ENCODE measurements at places on chromosomes 13 and 19.

DNA sequence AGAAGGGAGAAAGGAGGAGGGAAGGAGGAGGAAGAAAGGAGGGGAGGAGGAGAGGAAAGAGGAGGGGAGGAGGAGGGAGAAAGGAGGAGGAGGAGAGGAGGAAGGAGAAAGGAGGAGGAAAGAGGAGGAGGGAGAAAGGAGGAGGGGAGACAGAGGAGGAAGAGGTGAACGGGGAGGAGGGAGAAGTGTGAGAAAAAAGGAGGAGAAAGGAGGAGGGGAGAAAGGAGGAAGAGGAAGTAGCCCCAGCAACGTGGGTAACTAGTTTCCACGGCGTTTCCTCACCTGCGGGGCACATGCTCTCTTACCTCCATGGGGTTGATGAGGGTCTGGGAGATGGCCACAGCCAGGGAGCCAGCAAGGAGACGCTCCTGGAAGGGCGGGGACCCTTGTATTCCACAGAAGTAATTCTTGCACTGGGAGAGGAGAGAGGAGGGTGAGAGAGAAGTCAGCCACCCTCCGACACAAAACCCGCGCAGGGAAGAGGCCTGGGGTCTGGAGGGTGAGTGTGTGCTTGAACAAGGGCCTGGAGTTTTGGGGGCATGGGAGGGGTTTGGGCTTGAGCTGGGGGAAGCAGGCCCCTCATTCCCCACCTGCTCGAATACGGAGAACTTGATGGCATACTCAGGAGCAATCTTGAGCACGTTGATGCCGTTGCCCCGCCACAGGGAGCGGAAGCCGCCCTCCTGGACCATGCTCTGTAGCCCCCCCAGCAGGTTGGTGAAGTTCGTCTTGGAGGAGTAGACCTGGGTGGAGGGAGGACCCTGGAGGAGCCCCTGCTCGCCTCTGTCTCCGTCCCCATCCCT is 3.9 kb downstream of the SLC25A41 start:
- no peak for DNase-seq

- DNase-seq = peak; percentile 97
Observed at GRCh38 chr19:2462635-2463421, 6.1 kb upstream of the LMNB2 start.

DNA sequence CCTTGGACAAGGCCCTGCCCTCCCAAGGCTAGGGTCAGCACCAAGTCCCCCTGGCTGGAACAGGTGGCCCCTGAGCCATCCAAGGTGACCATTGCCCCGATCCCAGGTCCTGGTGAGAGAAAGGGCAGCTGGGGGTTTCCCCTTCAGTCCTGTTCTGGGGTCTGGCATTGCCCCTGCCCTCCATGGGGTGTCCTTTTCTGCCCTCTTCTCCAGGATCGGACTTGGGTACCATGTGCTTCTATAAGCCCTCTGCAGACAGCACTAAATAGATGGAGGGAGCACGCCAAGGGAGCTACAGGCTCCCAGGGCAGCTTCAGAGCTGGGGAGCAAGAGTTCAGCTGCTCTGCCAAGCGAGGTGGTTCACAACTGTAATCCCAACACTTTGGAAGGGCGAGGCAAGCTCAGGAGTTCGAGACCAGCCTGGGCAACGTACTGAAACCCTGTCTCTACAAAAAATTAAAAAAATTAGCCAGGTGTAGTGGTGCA is 13.5 kb upstream of the KCNN1 start:
- no peak for DNase-seq

DNA sequence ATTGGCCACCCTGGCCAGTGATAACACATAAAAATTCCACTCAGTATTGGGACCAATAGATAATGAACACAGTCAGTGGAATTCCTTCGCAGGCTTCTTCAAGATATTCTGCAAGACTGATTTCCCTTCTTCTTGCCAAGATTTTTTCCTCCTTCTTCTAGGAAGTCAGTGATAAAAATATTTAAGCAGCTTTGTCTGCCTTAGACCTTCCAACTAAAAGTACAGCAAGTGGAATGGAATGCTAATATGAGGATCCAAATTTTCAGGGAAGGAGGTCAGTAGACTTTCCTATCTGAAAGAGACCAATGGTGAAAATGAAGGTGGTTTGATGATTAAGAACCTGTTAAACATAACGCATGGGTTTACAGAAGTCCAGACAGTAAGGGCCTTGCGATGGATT is 9.6 kb downstream of the STARD13 start:
- no peak for DNase-seq

- DNase-seq = peak; percentile 17
Observed at GRCh38 chr13:108033800-108034707, 181.3 kb downstream of the LIG4 start.

- DNase-seq = no peak
Observed at GRCh38 chr13:112875627-112876026, 93.4 kb upstream of the MCF2L start.

DNA sequence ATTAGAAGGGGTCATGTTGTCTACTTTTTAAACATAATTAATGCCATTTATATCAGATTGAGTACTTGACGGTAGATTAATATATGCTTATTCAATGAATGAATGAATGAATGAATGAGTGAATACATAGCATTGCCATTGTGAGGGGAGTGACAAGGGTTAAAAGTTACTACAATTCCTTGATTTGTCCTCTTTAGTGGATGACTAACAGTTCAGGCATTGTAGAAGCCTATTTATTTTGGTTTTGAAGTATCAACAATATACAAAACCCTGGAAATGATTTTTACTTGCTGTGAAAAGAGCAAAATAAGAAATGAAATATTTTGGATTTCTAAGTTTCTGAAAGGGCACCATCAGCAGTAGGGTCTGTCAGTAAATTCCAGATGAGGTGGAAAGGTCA is 122.7 kb downstream of the CYSLTR2 start:
- no peak for DNase-seq

GRCh38 chr13:47661076-47661475 is 340.0 kb downstream of the SUCLA2 start:
- DNase-seq = no peak

DNA sequence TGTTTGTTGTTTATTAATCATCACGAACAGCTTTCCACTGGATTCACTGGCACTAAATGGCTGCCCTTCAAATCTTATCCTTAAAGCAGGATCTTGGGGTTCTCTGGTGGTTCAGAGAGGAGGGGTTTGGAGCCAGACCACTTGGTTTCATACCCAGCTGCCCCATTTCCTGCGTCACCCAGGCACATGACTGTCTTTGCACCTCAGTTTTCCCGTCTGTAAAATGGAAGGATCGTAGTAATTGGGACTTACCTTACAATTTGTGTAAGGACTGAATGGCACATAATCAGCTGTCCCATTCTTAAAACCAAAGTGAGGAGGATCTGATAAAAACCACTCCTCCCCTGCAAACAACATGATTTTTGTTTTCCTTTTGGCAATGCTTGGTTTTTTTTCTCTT is 318.3 kb downstream of the ZNF536 start:
- no peak for DNase-seq

GRCh38 chr13:77874406-77874805 is 44.2 kb downstream of the EDNRB start:
- DNase-seq = peak; percentile 46

GRCh38 chr13:40666933-40667621 is 636 bp upstream of the FOXO1 start:
- DNase-seq = no peak

DNA sequence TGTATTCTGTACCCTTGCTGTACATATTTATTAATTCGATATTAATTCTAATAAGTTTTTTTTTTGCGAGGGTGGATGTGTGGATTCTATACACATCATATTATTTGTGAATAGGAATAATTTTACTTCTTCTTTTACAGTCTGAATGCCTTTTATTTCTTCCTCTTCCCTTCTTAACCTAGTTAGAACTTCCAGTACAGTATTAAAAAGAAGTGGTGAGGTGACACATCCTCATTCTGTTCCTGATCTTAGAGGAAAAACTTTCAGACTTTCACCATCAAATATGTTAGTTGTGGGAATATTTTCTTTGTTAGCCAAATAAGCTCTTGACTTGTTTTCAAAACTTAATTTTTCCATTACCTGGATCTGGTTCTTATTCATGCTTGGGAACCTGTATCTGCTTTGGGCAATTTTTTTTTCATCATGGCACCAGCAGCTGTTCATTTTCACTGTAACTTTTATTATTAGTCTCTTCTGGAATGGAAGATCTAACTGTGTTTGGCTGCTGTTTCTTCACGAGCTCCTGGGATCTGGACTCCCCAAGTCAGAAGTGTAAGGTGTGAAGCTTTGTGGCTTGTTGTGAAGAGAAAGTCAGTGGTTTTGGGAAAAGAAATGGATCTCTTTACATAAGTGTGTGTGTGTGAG is 33.1 kb downstream of the RGCC start:
- no peak for DNase-seq

GRCh38 chr19:33375156-33375836 is 1.8 kb downstream of the CEBPG start:
- no peak for DNase-seq

- no peak for DNase-seq
Observed at GRCh38 chr19:45827459-45828093, 12.5 kb upstream of the RSPH6A start.

DNA sequence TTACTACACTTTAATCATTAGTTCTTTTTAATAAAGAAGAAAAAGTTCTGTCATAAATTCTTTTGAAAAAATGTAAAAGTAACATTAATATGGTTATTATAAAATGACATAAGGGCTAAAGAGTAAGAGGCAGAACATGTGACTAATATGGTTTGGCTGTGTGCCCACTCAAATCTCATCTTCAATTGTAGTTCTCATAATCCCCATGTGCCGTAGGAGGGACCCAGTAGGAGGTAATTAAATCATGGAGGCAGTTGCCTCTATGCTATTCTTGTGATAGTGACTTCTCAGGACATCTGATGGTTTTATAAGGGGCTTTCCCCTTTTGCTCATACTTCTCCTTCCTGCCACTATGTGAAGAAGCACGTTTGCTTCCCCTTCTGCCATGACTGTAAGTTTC is 104.5 kb downstream of the UGGT2 start:
- peak; percentile 36 for DNase-seq

DNA sequence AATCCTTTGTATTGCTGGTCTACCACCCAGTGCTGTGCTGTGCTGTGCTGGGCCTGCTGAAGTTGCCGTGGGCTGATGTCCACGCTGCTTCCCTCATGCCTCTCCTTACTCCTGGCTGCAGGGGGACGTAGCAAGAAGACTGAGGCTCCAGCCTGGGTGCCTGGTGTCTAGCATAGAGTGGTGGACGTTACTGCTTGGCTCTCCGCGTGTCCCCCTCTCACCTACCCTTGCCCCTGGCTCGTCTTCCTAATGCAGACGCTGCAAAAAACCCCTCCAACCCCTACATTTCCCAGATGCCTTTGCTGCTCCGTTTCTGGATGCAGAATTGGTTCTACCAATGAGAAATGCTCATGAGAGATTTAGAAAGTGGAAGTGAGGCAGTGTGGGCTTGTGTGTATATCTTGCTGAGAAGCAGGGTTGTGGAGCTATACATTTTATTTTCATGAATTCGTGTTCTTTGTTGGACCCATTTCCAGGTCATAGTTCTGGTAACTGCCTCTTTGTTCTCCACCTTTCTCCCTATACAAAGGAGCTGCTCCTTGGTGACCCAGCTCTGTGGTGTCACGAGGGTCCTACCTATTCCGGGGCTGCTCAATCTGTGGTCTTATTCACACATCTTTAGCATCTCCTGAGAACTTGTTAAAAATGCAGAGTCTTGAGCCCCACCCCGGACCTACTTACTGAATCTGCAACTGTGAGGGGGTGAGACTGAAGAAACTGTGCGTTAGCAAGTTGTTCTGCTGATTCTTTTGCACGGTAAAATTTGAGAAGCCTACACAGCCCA is 7.9 kb upstream of the DENND1C start:
- no peak for DNase-seq

GRCh38 chr19:54921082-54921481 is 15.1 kb downstream of the NCR1 start:
- no peak for DNase-seq

DNA sequence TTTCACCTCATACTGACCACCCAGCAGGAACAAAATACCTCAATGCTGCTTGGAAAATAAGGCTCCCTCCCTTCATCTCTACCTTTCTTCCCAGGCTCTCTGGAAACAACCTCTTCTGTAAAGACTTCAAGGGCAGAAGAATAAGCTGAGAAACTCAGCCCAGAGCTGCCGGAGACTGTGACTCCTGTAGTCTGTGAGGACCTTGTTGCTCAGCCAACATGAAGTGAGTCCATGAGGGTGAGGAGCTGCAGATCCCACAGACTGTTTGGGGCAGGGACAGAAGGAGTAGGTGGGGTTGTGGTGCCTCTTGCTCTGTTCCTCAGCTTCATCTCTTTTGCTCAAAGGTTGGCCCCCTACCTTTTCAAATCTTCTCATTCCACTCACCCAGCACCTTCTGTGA is 7.8 kb downstream of the LILRA5 start:
- DNase-seq = no peak

DNA sequence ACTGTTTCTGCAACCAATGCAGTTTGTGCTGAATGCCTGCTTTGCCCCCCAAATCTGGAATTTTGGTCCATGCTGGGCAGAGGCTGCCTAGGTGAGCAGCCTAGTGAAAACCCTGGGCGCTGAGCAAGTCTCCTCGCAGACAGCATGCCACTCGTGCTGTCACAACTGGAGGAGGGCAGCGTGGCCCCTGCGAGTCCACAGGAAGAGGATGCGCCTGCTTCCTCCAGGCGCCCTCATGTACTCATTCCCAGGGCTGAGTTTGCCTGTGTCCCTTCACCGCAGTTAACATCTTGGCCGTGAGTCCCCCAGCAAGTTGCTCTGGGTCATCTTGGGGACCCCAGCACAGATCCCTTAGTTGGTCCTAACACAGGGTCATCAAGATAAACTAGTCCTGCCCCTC is 26.2 kb upstream of the TMEM160 start:
- peak; percentile 43 for DNase-seq

GRCh38 chr19:45483033-45483432 is 13.8 kb downstream of the RTN2 start:
- no peak for DNase-seq

GRCh38 chr13:95032121-95032520 is 269.1 kb downstream of the ABCC4 start:
- no peak for DNase-seq

DNA sequence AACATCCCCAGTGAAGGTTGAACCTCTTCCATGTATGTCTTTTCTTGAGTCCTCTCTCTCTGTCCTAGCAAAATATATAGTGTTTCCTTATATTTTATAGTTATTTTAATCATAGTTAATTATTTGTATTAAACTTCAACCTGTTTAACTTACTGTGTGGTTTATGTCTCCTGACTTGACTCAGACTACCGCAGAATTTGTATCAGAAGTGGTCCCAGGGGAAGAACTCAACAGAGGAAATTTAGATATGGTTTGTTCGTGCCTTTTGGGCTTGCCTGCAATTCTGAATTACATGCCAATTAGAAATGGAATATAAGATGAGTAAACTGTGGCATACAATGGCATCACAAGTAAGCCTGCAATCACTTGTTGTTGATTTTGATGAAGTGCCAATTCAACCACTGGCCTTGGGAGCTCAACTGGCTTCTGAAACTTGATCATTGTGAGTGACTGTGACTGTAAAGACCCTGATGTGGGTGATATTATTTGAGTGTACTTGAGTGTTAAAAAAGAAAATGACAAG is 1459.5 kb upstream of the PCDH20 start:
- DNase-seq = no peak

All from lung microvascular endothelial cell (primary cell).